ENCODE measurements at places on chromosomes 16 and 17.
A peak's percentile ranks its signal among the peaks of the same experiment; 100 is the strongest.

- no peak for DNase-seq
Observed at GRCh38 chr16:27231692-27232060, 28.4 kb downstream of the KDM8 start.

DNA sequence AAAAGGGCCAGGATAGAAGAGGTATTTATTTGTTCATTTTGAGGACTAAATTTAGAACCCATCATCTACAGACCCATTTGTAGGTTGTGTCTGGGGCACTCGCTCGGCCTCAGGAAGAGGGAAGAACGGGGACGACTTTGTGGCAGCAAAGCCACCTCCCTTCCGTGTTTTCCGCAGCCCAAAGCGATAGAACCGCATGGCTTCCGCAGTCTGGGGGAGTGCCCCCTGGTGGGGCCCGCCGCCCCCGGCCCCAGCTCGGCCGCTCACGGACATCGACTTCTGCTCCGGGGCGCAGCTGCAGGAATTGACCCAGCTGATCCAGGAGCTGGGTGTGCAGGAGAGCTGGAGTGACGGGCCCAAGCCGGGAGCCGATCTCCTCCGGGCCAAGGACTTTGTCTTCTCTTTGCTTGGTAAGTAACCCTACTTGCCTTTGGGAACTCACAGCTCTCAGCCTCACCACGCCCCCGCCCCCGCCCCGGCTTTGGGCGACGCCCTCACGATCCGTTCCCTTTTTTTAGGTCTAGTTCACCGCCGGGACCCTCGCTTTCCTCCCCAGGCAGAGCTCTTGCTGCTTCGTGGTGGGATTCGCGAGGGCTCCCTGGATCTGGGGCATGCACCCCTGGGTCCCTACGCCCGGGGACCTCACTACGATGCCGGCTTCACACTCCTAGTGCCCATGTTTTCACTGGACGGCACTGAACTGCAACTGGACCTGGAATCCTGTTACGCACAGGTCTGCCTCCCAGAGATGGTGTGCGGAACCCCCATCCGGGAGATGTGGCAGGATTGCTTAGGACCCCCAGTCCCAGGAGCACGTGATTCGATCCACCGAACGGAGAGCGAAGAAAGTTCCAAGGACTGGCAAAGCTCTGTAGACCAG is 681 bp downstream of the TMEM102 start:
- DNase-seq, result peak; percentile 39

DNA sequence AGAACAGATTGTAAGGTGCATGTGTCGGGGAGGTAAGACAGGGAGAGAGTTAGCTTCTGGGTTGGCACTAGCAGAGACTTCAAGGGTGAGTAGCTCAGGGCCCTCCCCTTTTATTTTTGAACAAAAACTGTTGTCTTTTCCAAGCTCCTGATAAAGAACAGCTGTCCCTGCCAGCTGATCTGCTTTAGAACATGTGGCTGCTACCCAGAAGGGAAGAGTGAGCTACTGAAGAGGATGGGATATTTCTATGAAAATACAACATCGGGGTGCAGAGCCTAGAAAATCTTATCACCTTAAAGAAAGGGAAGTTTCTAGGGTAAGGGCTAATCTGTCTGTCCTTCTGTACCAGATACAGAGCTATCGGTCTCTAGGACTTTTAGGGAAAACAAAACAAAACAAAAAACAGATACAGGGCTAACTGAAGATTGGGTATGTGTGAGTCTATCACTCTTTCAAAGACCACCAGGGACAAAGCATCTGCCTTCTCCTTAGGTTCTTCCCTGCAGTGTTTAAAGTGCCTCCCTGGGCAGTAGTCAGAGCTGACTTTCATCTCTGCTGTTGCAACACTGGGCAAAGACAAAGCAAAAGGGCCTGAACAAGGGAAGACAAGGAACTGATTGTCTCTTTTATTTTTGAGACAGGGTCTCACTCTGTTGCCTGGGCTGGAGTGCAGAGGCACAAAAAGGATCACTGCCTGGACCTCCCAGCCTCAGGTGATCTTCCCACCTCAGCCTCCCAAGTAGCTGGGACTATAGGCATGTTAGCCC is 5.0 kb upstream of the DHRS13 start:
- no peak for DNase-seq

- no peak for DNase-seq
Observed at GRCh38 chr17:79097226-79098055, 22.8 kb downstream of the ENGASE start.

GRCh38 chr16:2090777-2091546 is 43.2 kb downstream of the TSC2 start:
- DNase-seq, result no peak

GRCh38 chr17:82692268-82692667 is 6.2 kb downstream of the RAB40B start:
- no peak for DNase-seq

DNA sequence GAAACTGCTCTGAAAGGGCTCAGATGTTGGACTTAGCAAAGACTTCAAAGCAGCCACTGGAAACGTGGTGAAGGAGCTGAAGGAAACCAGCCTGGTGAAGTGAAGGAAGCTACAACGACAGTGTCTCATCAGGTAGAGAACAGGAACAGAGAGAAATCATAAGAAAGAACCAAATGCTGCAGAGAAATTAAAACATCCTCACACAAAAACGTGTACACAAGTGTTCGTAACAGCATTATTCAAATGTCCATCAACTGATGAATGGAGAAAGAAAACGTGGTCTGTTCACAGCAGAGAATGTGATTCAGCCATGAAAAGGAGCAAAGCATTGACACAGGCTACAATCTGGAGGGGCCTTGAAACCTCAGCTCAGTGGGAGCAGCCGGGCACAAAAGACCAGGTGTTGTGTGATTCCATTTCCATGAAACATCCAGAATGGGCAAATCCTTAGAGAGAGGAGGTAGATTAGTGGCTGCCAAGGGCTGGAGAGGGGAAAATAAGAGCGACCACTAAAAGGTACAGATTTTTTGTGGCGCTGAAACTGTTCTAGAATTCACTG is 26.9 kb downstream of the IFT140 start:
- no peak for DNase-seq

DNA sequence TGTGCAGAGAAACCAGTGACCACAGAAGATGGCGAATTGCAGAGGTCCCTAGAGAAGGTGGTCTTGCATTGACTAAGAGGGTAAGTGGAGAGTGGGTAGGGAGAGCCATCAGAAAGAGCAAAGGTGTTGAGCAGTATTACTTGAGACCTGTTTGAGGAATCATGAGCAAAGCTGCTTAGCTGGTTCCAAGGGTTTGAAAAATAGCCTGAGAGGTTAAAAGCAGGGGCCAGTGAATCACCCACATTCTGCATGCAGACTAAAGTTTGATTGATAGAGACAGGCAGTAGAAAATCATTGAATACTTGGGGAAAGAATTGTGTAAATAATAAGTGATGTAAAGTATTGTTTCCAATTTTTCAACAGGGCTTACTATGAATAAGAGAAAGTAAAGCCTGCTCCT is 34.0 kb upstream of the KCNJ16 start:
- DNase-seq, result no peak

DNA sequence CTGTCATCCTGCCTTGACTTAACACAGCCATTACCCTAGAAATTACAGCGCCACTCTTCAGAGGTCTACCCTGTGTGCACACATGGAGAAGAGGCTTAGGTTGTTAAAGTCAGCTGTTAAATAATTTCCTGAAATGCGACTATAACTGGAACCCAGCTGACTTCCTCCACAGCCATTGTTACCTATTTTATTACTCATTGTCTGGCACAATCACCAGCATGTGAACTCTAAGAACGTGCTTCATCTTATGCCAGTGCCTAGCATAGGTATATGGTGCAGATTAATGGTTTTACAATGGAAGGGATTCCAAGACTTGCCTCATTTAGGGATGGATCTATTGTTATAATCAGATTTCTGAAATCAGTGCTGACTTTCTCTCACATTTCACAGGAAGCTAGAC is 11.9 kb downstream of the RDM1 start:
- no peak for DNase-seq

- no peak for DNase-seq
Observed at GRCh38 chr17:80604009-80604669, 59.5 kb downstream of the RPTOR start.

- DNase-seq, result no peak
Observed at GRCh38 chr17:6661464-6661848, 9.9 kb downstream of the C17orf100 start.

GRCh38 chr17:3892095-3892998 is 506 bp downstream of the CAMKK1 start:
- peak; percentile 26 for DNase-seq
